Fibroblast of skin of back (primary cell): ENCODE measurements at places on chromosomes 2 and 18.

DNA sequence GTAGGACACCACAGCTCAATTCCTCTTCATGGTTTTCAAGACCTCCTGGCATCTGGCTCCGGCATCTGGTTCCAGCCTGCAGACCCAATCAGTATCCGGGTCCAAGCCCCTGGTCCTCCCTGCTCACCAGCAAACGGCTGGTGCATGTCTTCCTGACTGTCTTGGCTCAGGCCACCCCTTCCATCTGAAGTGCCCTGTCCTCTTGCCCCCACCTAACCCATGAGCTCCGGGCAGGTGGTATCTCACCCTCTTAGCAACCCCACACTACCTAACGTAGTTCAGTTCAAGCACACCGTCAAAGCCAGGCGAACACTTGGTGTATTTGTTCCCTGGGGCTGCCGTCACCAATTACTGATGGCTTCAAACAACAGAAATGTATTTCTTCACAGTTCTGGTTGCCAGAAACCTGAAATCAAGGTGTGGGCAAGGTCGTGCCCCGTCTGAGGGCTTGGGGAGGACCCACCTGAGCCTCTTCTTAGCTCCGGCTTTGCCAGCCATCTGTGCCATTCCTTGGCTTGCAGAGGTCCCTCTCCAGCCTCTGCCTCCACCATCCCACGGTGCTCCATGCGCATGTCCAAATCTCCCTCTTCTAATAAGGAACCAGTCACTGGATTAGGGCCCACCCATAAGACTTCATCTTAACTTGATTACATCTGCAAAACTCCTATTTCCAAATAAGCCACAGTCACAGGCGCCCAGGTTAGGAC, 47.2 kb upstream of the ID2 start:
- DNase-seq: no peak

- peak; percentile 64 for DNase-seq
Measured at GRCh38 chr2:173741759-173742158, 223.4 kb downstream of the SP3 start.

GRCh38 chr2:64550042-64550441, 25.9 kb downstream of the AFTPH start:
- no peak for DNase-seq

DNA sequence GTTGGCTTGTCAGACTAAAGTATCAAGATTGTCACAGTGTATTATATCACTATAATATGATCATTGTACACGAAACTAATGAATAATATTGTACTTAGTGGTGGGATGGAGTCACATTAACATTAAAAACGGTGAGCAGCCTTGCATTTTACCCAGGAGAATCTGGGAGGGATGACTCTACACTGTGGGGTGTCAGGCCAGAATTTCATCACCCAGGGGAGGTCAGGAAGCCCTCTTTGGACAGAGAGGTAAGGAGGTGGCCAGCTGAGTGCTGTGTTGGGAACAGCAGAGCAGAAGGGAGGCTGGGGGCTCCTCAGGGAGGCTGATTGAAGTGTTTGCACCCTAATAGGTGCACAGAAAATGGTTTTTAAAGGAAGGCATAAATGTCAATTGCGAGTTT, 33.0 kb downstream of the CDCA7 start:
- DNase-seq: no peak

- no peak for DNase-seq
Measured at GRCh38 chr2:72130659-72131360, 16.9 kb downstream of the CYP26B1 start.
